Muscle of back (tissue), 13 donors: ENCODE measurements at places on chromosomes 4 and X. TPM values are rescaled to one million over a fixed set of nuclear protein-coding genes. Genes with fewer than 3 reads are reported as not detected.

Gene TLR3
- polyA plus RNA-seq, result 1.6 TPM

GRCh38 chr4:80931631-80932081 is 98.9 kb upstream of the BMP3 start:
- peak; percentile 32 for DNase-seq

DNA sequence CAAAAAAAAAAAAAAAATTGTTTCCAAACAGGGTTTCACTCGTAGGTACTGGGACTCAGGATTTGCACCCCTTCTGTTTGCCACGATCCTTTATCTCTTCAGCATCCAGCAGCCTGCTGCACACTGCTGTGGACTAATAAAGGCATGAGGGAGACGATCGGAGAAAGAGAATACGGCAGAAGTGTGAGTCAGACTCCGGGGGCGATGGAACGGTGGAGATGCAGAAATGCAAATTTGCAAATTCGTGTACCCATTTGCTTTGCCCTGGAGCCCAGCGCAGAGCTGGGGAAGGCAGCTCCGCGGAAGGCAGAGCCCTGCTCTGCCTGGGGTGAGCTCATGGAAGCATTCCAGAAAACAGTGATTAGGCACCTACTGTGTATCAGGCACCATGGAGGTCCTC is 270.3 kb downstream of the ASMT start:
- no peak for DNase-seq

Gene SHROOM3
- polyA plus RNA-seq, result 19.9 TPM

Gene CNGA2
- polyA plus RNA-seq, result not detected

GRCh38 chr4:108900018-108900580 is 137.2 kb upstream of the ETNPPL start:
- no peak for DNase-seq

- DNase-seq, result peak; percentile 33
Measured at GRCh38 chrX:67545893-67546495, 2.2 kb downstream of the AR start.
